SJCRH30 (cell line): ENCODE measurements at places on chromosomes 11 and 22.

DNA sequence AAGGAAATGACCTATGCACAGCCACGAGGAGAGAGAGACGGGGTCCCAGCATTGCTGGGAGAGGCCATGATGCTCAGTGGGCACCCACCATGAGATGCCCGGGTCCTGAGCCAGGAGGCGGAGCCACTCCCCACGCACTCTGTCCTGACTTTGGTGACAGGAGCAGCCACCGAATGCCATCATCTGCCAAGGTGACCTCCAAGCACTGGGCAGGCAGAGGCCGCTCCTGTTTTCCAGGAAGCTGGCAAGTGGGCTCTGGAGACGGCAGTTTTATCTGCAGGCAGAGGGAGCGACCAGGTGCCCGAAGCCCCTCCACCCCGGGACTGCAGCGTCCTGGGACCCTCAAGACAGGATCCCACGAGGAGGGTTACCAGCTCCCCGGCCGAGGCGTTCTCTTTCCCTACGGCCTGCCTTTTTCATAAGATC is 453.9 kb downstream of the BRD1 start:
- DNase-seq, result no peak

DNA sequence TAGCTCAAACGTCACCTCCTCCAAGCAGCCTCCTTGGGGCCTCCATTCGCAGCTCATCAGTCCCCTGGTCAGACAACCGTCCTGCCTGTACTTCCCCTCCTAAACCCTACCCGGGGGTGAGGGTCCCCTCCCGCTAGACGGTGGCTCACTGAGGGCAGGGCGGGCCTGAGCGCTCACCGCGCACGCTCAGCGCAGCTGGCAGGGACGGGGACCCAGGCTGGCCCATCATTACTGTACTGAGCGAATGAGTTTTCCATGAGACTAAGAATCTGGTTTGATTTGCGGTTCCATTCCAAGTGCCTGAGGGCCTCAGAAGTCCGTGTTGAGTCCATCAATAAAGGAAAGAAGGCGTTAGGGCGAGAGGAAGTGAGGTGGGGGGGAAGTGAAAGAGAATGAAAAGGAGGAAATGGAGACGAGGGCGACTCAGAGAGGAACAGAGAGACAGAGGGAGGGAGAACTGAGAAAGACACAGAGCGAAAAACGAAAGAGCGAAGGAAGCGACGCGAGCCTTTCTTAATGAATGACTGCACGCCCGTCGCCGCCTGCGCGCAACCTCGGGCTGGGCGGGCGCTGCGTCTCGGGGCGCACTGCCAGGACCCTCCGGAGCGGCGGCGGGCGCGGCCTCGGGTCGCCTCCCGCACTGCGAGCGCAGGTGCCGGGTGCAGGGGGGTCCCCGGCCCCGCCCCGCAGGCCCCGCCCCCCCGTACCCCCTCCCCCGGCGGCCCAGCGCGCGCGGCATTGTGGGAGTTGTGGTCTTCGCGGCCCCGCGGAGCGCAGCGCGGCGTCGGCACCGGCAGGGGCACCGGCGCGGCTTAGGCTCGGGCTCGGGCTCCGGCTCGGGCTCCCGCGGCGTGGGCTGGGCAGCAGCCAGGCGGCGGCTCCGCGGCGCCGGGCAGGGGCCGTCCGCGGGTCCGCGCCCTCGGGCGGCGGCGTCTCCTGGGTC is at the start of gene ASPHD2:
TSS of gene ASPHD2 (plus strand) at position 746 of the 943 bp plus-strand sequence. CDS start 4,356 bp downstream, outside the sequence.
- peak; percentile 48 for DNase-seq

DNA sequence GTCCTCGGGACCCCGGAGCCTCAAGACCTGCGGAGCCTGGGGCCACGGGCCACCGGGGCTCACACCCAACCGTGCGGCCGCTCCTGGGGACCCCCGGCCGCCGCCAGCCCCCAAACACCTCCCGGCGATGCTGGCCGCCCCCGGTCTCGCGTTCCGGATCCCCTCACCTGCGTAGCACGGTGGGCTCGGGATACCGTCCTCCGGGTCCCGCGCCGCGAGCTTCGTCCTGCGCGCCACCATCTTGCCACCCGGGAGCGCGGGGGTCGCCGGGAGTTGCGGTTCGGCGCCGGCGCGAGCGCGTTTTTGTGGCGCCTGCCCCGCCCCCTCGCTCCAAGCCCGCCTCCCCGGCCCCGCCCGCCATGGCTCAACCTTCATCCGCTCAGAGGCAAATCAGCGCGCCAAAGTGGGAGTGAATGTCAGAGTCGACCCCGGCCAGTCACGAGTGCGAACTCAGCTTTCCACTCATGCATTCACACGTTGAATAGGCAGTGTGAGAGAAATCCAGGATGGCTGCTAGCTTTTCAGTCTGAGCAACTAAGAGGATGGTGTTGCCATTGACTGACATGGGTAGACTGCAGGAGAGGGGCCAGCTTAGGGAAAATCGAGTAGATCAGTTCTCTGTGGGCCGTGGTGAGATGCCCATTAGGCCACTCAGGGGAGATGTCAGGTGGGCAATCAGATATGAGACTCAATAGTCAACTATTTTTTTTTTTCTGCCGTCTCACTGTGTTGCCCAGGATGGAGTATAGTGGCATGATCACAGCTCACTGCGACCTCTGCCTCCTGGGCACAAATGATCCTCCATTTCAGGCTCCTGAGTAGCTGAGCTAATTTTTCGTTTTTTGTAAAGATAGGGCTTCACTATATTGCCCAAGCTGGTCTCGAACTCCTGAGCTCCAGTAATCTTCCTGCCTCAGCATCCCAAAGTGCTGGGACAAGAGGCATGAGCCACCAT is 28.3 kb downstream of the SERHL2 start:
- peak; percentile 88 for DNase-seq

- no peak for DNase-seq
Measured at GRCh38 chr22:37850801-37851200, 1.6 kb downstream of the EIF3L start.

GRCh38 chr11:44608991-44609782 is 43.7 kb downstream of the CD82 start:
- DNase-seq, result no peak

DNA sequence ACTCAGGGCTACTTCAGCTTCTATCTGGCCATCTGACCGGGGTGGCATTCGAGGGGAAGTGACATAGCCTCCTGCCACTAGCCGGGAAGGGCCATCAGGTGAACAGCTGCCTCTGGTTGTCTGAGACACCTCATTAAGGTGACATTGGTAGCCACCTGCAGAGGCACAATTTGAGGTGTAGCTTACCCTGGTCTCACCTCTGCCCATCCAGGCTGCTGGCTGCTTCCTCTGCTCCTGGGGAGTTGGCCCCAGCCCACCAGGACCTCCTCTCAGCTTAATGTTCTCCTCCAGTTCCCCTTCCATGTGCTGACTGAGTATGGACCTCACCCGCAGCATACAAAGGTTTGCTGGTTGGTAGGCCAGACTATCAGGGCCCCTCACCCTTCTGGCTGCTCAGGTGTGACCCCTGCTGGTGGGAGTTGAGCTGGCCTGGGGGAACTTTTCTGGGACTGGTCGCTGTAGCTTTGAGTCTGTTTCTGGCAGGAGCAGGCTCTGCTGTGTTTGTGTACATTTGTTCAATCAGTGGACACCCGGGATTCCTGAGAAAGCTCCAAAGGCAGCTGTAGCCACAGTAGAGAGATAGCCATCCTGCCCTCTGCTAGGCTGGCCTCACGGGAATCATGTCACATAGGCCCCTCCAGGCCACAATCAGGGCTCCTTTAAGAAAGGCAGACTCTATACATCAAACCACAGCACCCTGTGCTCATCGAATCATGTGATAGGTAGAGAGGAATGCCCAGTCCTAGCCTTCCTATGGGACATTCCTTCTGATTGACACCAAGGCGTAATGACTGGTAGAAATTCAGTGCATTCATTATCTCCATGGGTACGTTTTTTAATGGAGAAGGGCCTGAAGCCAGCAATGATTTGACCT is 295.1 kb upstream of the PLET1 start:
- DNase-seq, result peak; percentile 47

- no peak for DNase-seq
Measured at GRCh38 chr11:18772211-18772610, 19.4 kb downstream of the PTPN5 start.

DNA sequence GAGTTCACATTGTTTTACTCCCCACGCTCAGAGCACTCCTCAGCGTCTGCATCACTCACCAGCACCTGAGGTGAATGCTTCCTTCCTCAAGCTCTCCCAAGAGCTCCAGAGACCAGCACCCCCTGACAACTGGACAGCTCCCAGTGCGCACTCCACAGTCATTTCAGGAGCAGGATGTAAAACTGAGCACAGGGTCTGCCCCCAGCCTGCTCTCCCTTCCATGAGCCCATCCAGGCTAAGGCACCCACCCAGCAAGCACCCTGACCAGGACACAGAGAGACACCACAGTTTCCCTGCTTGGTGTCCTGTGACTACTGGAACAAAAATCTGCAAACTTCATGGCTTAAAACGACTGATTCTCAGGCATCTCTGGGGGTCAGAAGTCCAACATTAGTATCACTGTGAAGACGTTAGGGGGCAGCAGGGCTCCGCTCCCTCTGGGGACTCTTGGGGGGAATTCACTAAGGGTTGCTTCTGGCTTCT is 3.3 kb downstream of the SCGB1D2 start:
- DNase-seq, result peak; percentile 53

- peak; percentile 21 for DNase-seq
Measured at GRCh38 chr11:112748713-112749543, 212.3 kb upstream of the NCAM1 start.

DNA sequence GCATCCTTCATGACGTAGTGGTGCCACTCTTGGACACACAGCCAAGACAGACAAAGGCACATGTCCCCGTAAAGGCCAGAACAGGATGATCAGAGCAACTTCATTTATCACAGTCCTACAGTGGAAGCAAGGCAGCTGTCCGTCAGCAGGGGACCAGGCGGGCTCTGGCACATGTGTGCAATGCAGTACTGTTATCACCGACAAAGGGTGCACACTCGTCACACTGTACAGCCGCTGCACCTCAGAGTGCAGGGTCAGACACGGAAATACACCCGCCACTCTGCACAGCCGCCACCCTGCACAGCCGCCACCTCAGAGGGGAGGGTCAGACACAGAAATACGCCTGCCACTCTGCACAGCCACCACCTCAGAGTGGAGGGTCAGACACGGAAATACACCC is 13.4 kb upstream of the IL17REL start:
- DNase-seq, result no peak

GRCh38 chr11:81472646-81473045 is 1261.0 kb downstream of the FAM181B start:
- DNase-seq, result no peak

DNA sequence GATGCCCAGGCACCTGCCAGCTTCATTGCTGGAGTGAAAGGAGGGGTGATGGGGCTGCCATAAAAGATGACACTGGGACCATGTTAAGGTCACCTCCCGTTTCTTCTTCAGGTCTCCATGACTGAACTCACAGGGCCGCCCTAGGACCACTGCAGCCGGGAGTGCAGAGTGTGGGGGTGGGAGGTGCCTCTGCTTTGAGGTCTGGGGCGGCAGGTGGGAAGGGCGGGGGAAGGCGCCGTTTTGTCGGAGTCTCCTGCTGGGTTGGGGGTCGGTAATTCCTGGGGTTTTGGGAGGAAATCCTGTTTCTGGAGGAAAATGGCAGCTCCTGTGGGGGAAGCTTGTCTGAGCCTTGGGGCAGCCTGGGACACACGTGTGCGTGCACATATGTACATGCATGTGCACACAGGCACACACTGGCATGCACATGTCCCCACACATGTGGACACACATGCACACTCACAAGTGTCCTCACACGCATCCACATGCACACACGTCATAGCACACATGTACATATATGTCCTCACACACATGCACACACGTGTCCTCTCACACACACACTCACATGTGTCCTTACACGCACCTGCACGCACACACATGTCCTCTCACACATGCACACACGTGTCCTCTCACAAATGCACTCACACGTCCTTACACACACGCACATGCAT is 990.9 kb downstream of the BRD1 start:
- DNase-seq, result no peak

- no peak for DNase-seq
Measured at GRCh38 chr11:77075425-77075905, 8.7 kb downstream of the CAPN5 start.

DNA sequence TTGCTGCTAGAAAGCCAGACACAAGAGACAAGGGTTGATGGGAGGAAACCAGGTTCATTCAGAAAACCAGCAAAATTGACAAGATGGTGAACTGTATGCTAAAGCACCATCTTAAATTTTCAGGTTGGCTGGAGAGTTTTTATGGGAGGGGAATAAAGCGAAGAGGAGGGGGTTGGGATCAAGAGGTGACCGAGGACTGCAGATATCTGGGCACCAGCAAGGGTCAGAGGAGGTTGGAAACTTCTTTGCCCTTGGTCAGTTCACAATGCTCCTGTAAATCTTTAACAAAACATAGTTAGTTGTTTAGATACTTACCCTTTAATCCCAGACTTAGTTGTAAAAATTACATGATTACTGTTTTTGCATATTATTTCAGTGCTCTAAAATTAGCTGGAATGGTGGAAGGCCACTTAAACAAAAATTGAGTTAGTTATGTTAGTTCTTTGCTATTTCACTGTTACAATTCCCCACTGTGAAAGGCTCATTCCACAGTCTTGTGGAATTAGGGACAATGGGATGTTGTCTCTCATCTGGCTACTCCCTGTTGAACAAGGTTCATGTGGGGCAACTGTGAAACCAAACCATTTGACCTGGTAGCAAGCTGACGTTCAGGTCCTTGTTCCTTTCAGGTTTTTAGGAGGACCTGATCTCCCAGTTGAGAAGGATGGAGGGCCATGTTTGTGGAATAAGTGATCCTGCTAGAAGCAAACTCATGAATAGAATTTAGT is 30.6 kb upstream of the QSER1 start:
- no peak for DNase-seq

GRCh38 chr22:19753996-19754700 is 6.4 kb upstream of the TBX1 start:
- no peak for DNase-seq

DNA sequence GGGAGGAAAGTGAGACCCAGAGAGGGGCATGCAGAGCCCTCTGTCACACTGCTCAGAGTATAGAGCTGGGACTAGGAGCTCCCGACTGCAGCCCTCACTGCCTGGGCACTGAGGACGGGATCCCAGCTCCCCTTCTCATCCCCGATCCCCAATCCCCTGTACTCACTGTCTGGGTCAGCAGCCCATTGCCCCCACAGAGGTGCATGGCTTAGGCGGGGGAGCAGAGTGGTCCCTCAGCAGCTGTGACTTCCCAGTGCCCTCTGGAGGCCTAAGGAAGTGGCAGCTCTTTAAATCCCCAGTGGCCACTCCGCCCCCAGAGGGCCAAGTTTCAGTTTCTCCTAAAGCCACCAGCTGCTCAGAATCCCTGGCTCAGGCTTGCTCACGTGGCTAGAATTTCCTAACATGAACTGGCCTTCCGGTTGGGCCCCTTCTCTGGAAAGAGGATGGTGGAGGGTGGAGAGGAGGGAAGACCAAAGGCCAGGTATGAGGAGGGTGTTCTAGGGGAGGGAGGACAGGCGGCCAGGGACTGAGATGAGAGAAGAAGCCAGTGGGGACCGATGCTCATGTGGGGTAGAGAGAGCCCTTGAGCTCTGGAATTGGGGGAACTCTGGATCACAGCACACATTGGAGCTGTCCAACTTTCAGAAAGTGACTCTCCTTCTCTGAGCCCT is at the start of gene BATF2:
TSS of gene BATF2 (minus strand) at position 262 of the 671 bp plus-strand sequence. CDS start at position 205, 57 bp downstream.
- DNase-seq, result peak; percentile 82

DNA sequence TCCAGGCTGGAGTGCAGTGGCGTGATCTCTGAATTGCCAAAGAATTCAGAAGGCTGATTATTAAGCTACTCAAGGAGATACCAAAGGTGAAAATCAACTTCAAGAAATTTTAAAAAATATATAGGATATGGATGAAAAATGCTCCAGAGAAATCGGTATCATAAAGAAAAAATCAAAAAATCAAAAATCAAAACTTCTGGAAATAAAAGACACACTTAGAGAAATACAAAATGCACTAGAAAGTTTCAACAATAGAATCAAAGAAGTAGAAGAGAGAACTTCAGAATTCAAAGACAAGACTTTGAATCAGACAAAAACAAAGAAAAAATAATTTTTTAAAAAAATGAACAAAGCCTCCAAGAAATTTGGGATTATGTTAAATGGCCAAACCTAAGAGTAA is 45.6 kb upstream of the CLTCL1 start:
- no peak for DNase-seq
